COLO829 (cell line): ENCODE measurements at places on chromosomes 6 and 20.

GRCh38 chr6:129084406-129084805, 201.5 kb downstream of the LAMA2 start:
- DNase-seq = no peak

- no peak for DNase-seq
These were observed 228.9 kb downstream of the ALDH8A1 start for GRCh38 chr6:134721060-134721405.

DNA sequence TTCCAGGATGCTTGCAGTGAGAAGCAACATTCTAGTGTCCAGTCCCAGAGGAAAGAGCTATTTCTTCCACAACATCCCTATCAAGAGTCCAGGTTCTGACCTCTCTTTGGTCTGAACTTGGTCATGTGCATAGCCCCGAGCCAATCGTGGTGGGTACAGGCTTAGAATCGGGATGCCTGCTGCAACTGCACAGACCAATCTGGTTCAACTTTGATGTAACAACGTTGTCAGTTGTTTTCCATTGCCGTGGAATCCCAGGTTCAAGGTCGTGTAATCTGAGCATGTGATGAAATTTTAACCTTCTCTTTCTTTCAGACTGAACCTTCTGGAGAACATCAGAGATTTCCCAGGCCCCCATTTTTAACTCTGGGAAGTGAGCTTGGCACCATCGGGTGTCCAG, 130.5 kb downstream of the ANKRD60 start:
- no peak for DNase-seq

DNA sequence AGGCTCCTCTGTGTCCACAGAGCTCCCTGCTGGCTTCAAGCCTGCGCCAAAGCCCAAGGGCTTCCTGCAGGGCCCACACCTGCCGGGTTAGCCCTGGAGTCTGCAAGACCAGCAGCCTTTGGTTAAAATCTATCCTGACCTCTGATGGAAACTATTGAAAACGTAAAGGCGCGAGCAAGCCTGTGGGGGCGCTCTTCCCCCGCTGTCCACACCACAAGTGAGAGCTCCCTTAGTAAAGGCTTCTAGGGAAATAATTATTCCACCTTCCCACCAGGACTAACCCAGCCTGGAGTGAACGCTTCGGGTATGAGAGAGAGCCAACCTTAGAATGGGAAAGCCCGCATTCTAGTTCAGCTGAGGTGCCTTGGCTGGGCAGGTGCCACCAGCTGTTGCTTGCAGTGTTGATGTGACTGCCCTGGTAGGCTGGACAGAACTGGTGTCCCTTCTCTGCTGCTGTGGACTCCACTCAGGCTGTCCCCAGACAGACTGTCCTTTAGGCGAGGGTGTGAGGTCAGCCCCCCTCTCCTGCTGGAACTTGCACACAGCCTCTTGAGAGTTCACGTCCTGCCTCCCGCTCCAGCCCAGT, 68.7 kb downstream of the SYTL3 start:
- no peak for DNase-seq

GRCh38 chr6:26329763-26330511, 35.1 kb upstream of the BTN3A2 start:
- peak; percentile 66 for DNase-seq

- no peak for DNase-seq
These were observed 16.8 kb downstream of the SOX4 start for GRCh38 chr6:21610341-21610740.

- DNase-seq = no peak
These were observed 14.1 kb downstream of the FKBP1A start for GRCh38 chr20:1378735-1379125.

GRCh38 chr20:4666001-4666479, 55.7 kb upstream of the PRND start:
- DNase-seq = no peak

- DNase-seq = peak; percentile 96
These were observed 54.8 kb downstream of the NFATC2 start for GRCh38 chr20:51487565-51488268.

DNA sequence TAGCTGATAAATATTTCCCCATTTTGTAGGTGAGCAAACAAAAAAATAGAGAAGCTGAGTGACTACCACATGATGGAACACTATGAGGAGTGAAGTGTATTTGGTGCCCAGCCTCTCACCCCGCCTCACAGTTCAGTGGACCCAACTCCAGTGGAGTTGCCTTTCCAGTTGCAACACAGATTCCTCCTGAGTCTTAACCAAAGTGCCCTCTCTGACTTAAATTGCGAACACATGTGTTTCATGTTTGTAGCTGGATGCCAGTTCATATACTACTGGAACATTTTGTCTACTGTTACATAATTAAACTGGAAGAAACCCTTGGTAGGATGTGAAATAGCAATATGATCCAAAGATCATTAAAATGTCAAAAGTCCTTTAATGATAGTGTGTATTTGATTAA, 448.9 kb downstream of the COL12A1 start:
- no peak for DNase-seq

GRCh38 chr20:709423-709822, 33.8 kb upstream of the SCRT2 start:
- no peak for DNase-seq

DNA sequence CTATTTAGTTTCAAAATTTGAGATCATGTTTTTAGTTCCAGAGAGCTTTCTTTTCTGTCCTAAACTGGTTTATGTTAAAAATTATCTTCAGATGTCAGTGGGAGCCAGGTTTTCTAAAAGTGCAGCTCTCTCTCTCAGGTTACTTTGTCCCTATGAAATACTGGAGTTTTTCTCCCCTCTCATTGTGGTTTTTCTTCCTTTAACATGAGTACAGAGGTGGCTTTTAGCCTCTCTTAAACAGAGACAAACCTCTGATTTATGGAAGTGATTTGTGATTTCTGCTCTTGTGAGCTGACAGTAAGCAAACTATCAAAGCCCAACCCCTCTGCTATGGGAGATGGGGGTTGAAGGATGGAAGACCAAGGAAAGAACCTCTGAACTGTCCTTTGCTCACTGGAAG, 85.7 kb downstream of the LIN28B start:
- DNase-seq = no peak

DNA sequence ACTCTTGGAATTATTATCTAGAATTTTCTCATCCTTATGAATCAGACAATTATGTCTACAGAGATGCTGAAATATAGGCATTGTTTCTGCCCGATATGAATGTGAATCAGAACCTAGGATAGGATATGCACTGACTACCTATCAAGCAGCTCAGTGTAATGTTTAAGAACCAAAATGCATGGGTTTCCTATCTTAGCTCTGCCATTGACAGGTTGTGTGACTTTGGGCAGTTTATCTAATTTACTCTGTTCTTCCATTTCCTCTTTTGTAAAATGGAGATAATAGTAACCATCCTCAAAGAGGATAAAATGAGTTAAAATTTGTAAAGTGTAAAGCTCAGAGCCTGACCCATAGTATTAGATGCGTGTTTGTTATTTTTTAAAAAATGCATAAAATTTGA, 10.2 kb upstream of the AIG1 start:
- no peak for DNase-seq

GRCh38 chr6:170523256-170524171, 29.6 kb downstream of the PSMB1 start:
- DNase-seq = no peak

- no peak for DNase-seq
These were observed 13.8 kb downstream of the PHACTR3 start for GRCh38 chr20:59618131-59618530.

- no peak for DNase-seq
These were observed 622.2 kb downstream of the MMUT start for GRCh38 chr6:48840896-48841295.

GRCh38 chr6:11700118-11700718, 78.4 kb downstream of the ADTRP start:
- DNase-seq = peak; percentile 47

- no peak for DNase-seq
These were observed 36.5 kb upstream of the PSMF1 start for GRCh38 chr20:1081891-1082290.

- no peak for DNase-seq
These were observed 516.6 kb upstream of the JARID2 start for GRCh38 chr6:14729129-14729871.

- no peak for DNase-seq
These were observed 41.0 kb upstream of the SRSF6 start for GRCh38 chr20:43416591-43417228.

GRCh38 chr20:37421988-37422387, 76.0 kb downstream of the SRC start:
- no peak for DNase-seq

DNA sequence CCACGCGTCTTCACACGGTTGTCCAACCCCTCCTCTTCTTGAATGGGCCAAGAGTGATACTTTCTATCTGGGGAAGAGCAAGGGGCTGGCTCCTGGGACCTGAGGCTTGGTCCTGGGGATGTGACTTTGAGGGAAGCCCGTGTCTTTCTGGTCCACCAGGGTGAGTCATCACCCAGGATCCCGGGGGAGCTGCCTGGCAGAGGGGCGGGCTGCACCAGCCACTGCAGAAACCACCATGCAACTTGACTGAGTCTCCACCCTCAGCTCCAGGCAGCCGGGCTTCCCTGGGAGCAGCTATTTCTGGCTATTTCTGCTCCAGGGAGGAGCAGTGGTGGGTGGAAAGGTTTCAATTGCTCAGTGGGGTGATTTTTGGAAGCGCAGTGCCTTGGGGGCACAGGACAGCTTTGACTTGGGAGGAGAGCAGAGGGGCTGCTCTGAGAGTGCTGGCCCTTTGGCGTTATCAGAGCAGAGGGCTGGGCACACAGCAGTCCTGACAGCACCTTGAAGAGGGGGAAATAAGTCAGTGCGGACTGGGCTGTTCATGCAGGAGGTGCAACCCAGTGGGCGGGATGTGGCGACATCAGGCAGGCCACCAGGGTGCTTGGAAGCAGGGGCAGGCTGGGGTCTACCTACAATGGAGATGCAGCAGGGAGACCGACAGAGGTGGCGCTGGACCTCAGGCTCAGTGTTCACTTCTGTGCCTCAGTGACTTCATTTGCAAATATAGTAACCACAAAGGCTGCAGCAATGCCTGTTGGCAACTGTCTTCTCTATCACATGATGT, 45.1 kb upstream of the FAM83D start:
- DNase-seq = no peak

DNA sequence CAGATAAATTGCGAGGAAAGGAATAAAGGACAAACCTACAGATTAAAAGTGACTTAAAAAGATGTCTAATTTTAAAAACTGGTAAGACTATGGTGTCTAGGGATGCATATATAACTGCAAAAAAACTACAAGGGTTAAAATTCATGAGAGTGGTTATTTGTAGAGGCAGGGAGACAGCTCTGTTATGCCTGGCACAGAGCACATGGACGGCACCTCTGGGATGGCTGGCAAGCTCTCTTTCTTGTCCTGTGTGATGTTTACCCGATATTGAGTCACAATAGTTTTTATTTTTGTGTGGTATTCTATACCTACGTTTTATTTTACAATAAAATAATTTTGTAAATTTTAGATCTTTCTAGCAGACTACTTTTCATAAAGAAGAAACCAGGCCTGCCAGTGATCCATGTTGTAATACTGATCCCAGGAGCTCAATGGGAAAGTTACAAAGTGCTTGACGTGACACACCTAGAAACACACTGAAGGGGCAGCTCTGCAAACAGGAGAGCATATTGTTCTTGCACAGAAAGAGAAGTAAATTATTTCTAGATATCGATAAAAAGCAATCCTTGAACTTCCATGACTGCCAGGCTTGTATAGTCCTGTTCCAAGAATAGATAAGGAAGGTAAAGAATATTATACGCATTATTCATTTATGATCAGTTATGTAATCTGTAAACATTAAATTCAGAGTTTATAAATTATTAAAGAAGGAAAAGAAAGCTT, 290.0 kb downstream of the PTPRK start:
- DNase-seq = no peak
